ENCODE measurements at places on chromosomes 1 and 21. TPM values are rescaled to one million over a fixed set of nuclear protein-coding genes. Genes with fewer than 3 reads are reported as not detected.

- H3K4me3 ChIP-seq: no peak overlapping the region
- no peaks in the 10 kb centered on the region for H3K36me3 ChIP-seq
- no peaks in the 10 kb centered on the region for H3K27me3 ChIP-seq
- H3K27ac ChIP-seq: no peak overlapping the region
- DNase-seq: no peak
Measured at GRCh38 chr1:199452627-199453026, 574.9 kb upstream of the NR5A2 start.

GRCh38 chr1:237851210-237851845 lies 39.4 kb downstream of the ZP4 start:
- H3K36me3 ChIP-seq: no peaks in the 10 kb centered on the region
- DNase-seq: peak; percentile 32
- no peaks in the 10 kb centered on the region for H3K27me3 ChIP-seq
- no peaks in the 10 kb centered on the region for H3K4me1 ChIP-seq
- no peak overlapping the region for H3K27ac ChIP-seq

DNA sequence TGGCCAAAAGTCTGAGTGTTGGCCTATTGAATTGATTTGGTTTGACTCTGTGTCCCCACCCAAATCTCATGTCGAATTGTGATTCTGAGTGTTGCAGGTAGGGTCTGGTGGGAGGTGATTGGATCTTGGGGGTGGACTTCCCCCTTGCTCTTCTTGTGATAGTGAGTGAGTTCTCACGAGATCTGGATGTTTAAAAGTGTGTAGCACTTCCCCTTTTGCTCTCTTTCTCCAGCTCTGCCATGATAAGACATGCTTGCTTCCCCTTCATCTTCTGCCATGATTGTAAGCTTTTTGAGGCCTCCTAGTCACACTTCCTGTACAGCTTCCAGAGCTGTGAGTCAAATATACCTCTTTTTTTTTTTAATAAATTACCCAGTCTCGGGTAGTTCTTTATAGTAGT lies 297.1 kb upstream of the ZRANB2 start:
- H3K4me3 ChIP-seq: no peak overlapping the region
- no peaks in the 10 kb centered on the region for H3K27me3 ChIP-seq
- H3K36me3 ChIP-seq: no peaks in the 10 kb centered on the region
- no peaks in the 10 kb centered on the region for H3K4me1 ChIP-seq

GRCh38 chr1:46646844-46647243 lies 21.3 kb downstream of the ATPAF1 start:
- H3K36me3 ChIP-seq: peaks cover 45% of the 10 kb centered on the region
- H3K4me1 ChIP-seq: no peaks in the 10 kb centered on the region
- no peaks in the 10 kb centered on the region for H3K27me3 ChIP-seq

GRCh38 chr1:241592273-241592958 lies 47.8 kb downstream of the CHML start:
- no peak overlapping the region for H3K4me3 ChIP-seq
- DNase-seq: no peak
- no peaks in the 10 kb centered on the region for H3K27me3 ChIP-seq
- H3K36me3 ChIP-seq: peaks cover 5% of the 10 kb centered on the region
- H3K27ac ChIP-seq: no peak overlapping the region

OR2W3 gene
- total RNA-seq: not detected

NTMT2 gene
- total RNA-seq: not detected

All from activated naive CD8-positive, alpha-beta T cell treated with anti-CD3 and anti-CD28 coated beads, Interleukin-2, amount 10 ng/mL, durations not matched to agents 7 days and 5 days (primary cell).